Stimulated activated CD8-positive, alpha-beta memory T cell treated with anti-CD3 and anti-CD28 coated beads, Interleukin-7, amount 100 ng/mL, for 48 hours (primary cell): ENCODE measurements at places on chromosomes 5 and 9.

DNA sequence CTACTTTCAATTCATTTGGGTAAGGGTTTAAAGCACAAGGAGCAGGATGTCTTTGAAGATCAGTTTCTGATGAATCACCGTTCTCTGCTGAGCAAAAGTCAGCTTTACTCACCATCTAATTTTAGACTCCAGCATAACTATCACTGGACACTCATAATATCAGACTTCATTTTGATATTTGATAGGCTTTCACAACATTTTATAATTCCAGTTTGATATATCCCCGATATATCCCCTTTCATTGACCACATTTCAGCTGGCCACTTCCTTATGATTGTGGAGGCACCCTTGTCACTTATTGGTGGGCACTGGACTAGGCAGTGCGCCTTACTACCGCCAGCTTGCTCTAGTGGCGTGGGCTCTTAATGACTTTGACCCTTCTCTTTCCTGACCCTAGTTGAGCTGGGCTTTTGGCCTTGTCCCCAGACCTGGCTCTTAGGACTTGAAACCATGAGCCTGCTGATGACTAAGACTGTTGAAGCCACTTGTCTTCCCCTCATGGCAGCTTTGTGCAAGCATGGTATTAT is 46.8 kb downstream of the CYSTM1 start:
- no peak for DNase-seq

GRCh38 chr5:35821513-35821912 is 35.2 kb upstream of the IL7R start:
- DNase-seq = no peak

- DNase-seq = no peak
These were observed 118.1 kb upstream of the CCDC112 start for GRCh38 chr5:115414406-115415142.

GRCh38 chr9:137589441-137590122 is 730 bp downstream of the ZMYND19 start:
- no peak for DNase-seq

GRCh38 chr5:148969291-148969690 is 93.6 kb downstream of the SH3TC2 start:
- DNase-seq = no peak

DNA sequence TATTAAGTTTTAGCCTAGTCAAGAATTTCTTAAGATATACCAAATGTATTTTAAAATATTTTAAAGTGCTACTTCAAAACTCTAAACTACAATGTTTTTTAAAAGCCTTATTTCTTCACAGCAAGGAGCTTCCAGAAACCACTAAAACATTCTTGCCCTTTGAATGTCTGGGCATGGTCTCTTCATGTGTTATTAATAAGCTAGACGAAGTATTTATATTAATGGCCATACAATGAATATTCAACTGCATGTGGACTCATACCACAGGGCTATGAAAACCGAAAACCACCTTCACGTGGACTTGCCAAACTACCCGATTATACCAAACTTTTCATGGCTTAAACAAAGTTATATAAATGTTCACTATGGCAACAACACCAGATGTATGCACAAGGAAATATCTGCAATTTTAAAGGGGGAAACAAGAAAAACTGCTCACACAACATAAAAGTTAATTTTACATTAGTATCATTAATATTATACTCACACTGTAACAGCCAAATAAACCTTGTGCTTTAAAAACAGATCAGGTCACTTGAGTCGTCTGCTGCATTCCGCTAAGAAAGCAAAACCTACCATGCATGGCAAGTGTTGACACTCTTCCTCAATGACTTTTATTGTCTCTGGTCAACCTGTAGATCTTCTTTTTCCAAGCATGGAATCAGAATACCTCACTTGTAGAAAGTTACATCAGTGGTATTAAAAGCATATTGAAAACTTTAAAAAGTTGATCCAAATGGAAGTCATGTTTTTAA is 246.3 kb downstream of the BNC2 start:
- no peak for DNase-seq
